SIG-M5 (cell line): ENCODE measurements at places on chromosomes 4 and X.

- DNase-seq, result no peak
These were observed 84.1 kb upstream of the HELT start for GRCh38 chr4:184934184-184934583.

GRCh38 chr4:1973661-1974060 lies 35.1 kb downstream of the NELFA start:
- DNase-seq, result no peak

GRCh38 chr4:165834116-165834515 lies 38.9 kb upstream of the TLL1 start:
- no peak for DNase-seq

DNA sequence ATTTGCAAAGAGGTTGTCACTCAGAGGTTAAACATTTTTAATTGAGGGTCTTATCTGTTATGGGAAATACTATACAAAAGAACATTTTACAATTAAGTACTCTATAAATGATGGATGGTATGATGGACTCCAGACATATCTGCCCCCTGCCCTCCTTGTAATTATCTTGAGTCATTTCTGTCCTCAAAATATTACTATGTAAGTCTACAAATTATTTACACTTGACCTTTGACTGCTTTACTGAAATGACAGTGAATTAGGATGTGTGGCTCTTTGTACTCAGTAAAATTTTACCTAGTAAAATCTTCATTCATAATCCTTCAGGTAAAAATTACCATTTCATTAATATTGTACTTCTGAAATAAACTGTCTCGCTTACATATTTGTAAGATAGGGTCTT lies 46.5 kb downstream of the USP9X start:
- DNase-seq, result no peak

DNA sequence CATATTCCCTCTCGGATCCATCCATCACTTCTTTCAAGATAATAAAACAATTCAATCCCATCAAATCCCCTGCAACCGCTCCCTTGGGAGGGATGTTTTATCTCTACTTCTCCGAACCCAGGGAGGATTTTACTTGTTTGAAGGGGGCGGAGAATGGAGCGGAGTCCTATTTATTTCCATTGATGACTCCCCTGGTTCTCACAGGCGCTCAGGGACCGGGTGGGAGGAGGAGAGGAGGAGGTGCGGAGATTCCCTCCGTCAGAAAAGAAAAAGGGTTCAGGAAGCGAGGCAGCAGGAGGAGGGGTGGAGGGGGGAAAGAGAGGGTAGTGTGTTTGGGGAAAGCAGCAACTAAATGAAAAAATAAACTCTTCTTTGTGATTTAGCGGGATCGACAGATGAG lies 2.1 kb downstream of the NDNF start:
- DNase-seq, result no peak

- DNase-seq, result no peak
These were observed 138.6 kb downstream of the HDX start for GRCh38 chrX:84363663-84364062.

- no peak for DNase-seq
These were observed 49.0 kb downstream of the TBC1D19 start for GRCh38 chr4:26632916-26633315.

GRCh38 chr4:184348311-184349233 lies 125.8 kb downstream of the IRF2 start:
- DNase-seq, result no peak

DNA sequence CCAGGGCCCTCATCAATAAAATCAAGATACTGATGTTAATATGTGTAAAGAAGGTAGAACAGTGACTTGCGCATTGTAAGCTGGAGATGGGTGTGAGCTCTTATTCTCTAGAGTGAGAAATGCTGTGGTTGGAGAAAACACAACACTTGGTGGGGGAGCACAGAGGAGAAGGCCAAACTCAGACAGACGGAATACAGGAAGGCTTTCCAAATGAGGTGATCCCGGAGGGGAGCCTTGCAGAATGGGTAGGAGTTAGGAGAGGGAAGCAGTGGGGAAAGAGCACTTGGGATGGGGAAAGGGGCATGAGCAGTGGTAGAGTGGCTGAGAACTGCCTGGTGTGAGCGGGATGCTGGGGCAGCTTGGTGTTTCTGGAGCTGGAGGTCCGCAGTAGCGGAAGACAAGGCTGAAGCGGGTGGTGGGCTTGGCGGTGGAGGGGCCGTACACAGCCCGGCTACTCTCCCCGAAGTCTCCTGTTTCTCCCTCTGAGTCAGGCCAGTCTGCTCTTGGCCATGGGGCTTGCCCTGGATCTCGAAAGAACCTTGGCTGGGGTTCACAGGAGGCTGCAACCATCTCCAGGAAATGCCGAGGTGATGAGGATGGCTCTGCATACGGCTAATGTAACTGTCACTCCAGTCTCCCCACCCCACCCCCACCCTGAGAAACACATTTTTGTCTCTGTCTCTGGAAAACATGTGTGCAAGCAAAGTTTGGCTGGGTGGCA lies 11.3 kb upstream of the PLAC1 start:
- no peak for DNase-seq

- no peak for DNase-seq
These were observed 53.1 kb downstream of the ELF4 start for GRCh38 chrX:130057209-130057608.

GRCh38 chrX:8738588-8739189 lies 6.8 kb upstream of the ANOS1 start:
- DNase-seq, result no peak

- no peak for DNase-seq
These were observed 20.9 kb downstream of the MTHFD2L start for GRCh38 chr4:74178798-74179197.

- DNase-seq, result no peak
These were observed 55.2 kb upstream of the TBC1D9 start for GRCh38 chr4:140811429-140811828.

GRCh38 chr4:76011700-76012387 lies 4.5 kb upstream of the CXCL9 start:
- DNase-seq, result no peak

DNA sequence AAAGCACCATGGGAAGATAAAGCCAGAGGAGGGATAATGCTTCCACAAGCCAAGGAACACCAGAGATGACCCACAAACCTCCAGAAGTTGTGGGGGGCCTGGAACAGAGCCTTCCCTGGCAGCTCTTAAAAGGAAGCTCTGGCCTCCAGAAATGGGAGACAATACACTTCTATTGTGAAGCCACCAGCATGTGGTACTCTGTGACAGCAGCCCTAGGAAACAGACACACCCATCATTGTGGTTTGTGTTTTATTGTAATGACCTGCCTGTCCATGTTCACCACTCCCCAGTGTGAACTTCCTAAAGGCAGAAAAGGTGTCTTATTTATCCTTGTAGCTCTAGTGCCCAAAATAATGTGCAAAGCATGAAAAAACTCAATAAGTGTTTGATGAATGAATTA lies 264.1 kb upstream of the GATB start:
- DNase-seq, result no peak

DNA sequence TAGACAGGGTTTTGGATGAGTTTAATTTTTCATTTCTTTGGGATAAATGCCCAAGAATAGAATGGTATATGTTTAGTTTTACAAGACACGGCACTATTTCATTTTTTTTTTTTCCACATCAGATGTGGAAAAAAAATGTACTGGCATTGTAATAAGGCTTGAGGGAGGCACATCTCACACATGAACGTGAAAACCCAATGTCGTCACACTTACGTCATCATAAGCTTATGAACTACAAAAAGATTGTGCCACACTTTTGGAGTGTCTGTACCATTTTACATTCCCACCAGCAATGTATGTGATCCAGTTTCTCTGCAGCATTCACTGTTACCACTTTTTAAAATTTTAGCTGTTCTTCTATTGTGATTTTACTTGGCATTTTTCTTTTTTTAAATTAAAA lies 74.2 kb downstream of the TAF1 start:
- DNase-seq, result no peak

- no peak for DNase-seq
These were observed 29.6 kb downstream of the SPARCL1 start for GRCh38 chr4:87499403-87500091.

DNA sequence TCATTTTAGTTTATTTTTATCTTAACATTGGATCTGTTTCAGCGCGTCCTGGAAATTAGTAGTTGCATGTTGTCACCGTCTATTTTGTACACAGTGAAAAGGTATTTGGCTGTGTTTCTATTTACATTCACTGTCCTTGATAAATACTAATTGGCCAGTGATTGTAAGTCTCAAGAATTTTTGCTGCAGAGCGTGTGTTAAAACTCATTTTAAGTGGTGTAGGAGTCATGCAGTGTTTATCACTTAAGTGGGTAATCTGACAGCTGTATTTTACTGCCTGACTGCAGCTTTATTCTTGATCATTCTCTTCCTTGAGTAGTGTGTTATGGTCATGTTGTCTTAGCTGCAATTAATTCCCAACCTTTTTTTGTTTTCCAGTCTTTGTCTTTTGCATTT lies 9.8 kb downstream of the GUCY1A1 start:
- no peak for DNase-seq

DNA sequence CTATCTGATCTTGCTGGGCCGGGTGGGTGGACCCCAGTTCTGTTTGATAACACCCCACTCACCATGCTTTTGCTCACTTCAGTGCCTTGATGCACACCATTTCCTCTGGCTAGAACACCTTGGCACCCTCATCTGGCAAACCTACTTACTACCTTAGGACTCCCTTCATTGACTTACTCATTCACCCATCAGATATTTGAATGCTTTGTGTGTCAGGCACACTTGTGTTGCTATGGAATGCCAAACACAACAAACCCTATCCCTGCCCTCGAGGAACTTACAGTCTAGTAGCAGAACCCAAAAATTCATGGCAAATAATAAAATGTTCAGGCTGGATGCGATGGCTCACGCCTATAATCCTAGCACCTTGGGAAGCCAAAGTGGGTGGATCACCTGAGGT lies 13.9 kb downstream of the CCNG2 start:
- no peak for DNase-seq

DNA sequence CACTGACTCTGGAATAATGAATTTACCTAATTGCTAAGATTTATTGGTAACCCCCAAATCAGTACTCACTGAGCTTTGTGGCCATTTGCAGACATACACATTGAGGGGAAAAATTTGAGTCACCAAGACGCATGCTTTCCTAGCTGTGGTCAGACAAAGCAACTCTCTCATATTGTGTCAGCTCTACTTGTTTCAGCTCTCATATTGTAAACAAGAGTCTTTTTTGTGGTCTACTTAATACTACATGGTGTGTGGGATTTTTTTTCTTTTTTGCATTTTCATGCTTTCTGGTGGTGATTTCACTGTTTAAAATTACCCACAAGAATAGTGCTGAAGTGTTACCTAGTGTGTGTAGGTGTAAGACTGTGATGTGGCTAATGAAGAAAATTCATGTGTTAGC lies 428.2 kb upstream of the GALNT7 start:
- DNase-seq, result no peak

DNA sequence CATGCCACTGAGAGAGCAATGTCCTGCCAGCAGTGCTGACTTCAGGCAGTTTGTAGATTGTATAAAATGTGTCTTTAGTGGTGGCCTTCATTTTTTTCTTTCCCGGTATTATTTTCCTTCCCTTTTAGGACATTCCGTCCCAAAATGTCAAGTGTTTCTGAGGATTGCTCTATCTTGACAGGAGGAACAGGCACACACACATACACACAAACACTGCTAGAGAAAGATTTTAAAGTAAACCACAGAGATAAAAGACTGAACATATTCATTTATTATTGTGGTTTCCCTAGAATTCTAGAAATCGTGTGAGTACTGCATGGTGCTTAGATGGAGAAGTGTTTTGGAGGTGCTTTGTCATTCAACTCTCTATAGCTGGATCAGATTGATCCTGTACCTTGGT lies 111.9 kb downstream of the GABRB1 start:
- no peak for DNase-seq

DNA sequence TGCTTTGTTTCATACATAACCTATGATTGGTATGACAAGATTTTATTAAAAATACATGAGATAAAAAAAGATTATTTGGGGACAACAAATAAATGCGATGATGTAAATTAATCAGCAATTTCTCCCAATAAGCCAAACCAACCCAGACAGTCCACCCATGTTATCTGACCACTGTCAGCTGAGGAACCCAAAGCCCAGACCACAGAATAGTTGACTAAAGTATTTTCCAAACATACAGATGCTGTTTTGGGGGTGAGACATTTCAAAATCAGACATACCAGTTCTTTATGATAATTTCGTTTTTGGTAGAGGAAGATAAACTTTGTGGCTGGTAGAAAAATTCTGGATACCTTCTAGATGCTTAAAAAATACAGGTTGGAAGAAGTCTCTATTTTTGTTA lies 650.8 kb upstream of the FAM241A start:
- no peak for DNase-seq

DNA sequence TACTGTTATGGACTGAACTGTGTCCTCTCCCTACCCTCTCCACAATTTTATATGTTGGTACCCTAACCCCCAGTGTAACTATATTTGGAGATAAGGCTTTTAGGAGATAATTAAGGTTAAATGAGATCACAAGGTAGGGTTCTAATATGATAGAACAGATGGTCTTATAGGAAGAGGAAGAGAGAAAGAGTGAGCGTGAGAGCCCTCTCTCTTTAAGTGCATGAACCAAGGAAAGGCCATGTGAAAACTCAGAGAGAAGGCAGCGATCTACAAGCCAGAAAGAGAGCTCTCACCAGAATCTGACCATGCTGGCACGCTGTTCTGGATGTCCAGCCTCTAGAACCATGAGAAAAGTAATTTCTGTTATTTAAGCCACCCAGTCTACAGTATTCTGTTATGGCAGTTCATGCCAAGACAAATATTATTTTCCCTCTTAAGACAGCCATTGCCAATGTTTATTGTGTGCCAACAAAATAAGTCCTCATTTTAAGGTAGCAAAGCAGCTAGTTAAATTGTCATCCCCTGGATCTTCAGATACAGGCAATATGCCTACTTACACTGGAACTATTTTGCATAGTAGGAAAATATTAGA lies 336.2 kb downstream of the MID1IP1 start:
- no peak for DNase-seq

- no peak for DNase-seq
These were observed 88.3 kb downstream of the FAM53A start for GRCh38 chr4:1595789-1596325.

- DNase-seq, result no peak
These were observed 1028.1 kb downstream of the SH3BGRL start for GRCh38 chrX:82230013-82230412.

- no peak for DNase-seq
These were observed 38.4 kb downstream of the HTT start for GRCh38 chr4:3112609-3113469.

- DNase-seq, result no peak
These were observed 46.7 kb downstream of the PTCHD1 start for GRCh38 chrX:23381099-23382087.

DNA sequence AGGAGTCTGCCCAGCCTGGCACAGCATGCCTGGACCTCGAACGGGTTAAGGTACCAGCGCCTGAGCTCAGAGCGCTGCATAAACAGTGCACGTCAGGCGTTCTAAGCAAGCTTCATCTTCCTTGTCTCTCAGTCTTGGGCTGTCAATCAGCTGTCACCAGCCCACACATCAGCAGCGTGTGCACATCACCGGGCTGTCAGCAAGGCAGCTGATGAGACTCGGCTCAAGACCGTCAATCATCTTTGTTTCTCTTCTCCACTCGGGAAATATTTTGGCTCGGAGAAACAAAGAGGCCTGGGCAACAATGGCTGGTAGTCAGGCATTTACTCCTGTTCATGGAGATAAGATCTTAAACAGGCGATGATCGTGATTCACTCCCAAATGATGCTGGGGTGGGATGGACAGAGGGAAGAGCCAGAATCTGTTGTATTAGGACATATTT lies 141.3 kb downstream of the LDB2 start:
- no peak for DNase-seq
